ENCODE measurements at places on chromosomes 3 and 15. TPM values are rescaled to one million over a fixed set of nuclear protein-coding genes. Genes with fewer than 3 reads are reported as not detected.

The CDHR4 gene
- 0.17 TPM for total RNA-seq

The FAM43A gene
- total RNA-seq = 9.4 TPM

The ABI3BP gene
- total RNA-seq = not detected

The DPPA4 gene
- total RNA-seq = not detected

The CHRM5 gene
- total RNA-seq = not detected

DNA sequence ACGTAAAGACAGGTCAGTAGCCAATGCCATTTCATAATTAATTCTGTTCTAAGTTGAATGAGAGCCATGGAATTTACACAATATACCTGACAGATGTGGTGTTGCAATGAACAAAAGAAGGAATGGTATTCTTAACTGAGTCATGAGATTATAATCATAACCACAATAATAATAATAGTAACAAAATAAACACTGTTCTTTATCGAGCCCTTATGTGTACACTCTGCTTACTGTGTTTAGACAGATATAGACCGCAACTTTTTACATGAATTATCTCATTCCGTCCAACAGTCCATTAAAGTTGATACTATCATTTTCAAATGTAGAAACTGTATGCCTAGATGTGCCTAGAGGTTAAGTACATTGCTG, 28.2 kb upstream of the SCAANT1 start:
- no peak for DNase-seq

GRCh38 chr3:178137206-178137605, 399.0 kb upstream of the KCNMB2 start:
- no peak for DNase-seq

GRCh38 chr3:13143381-13144004, 70.3 kb upstream of the IQSEC1 start:
- DNase-seq = no peak

DNA sequence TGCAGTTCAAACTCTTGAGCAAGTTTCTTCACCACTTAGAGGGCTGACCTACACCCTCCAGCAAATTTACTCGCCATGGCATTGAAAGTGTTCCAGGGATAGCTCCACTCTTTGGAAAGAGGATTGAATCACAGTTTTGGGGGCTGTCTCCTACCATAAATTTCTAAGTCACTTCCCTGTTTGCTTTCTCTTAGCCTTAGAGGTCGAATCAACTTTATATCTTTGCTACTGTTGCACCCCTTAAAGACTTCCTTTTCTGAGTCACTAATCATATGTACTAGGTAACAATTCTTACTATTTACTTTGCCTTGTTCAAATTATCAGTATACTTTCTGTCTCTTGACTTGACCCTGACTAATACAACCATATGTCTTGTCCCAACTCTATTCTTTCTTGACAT, 1151.8 kb upstream of the ALCAM start:
- no peak for DNase-seq

DNA sequence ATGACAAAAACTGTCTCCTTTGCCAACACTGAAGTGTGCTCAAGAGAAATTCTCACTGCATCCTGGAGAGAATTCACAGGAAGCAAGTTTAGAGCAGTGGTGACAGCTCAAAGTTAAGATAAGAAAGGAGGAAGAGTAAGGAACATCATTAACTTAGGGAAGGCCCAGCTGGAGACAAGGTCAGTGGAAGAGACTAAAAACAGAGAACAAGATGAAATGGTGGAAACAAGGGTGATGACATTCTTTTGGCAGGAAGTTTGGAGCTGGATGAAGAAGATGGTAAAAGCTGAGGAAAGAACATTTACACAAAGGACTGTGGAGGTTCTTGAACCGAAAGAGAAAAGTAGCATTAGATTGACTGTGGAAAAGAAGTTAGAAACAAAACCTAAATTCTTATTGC, 6.7 kb upstream of the SUCLG2 start:
- no peak for DNase-seq

DNA sequence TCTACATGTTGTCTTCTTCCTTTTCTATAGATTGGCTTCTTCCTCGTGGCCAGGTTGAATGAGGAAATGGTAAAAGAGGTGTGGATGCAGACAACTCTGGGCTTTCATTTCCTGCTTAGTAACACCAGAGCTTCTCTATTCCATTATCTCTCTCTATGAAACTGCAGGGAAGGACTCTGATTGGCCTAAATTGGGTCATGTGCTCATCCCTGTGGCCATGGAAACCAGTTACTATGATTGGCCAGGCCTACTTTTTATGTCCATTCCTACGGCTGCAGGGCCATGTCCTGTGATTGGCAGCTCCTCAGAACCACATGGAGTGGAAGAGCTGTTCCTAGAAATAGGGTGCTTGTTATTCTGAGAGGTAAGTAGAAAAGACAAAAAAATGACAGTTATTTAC, 486.9 kb upstream of the ADAMTS9 start:
- DNase-seq = no peak

DNA sequence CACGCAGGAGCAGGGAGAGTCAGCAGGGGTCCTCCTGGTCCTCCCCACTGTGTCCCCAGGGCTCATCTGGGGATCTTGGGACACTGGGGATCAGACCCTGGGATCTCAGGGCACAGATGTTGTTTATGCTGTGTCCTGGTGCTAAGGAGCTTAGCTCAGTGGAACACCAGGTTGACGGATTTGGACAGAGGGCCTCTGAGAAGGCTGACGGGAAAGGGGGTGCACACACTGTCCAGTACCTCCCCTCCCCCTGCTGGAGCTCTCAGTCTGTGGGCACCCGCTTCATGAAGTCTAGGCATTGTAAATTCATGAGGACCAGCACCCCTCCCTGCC, 21.9 kb upstream of the SEMA3F start:
- no peak for DNase-seq

DNA sequence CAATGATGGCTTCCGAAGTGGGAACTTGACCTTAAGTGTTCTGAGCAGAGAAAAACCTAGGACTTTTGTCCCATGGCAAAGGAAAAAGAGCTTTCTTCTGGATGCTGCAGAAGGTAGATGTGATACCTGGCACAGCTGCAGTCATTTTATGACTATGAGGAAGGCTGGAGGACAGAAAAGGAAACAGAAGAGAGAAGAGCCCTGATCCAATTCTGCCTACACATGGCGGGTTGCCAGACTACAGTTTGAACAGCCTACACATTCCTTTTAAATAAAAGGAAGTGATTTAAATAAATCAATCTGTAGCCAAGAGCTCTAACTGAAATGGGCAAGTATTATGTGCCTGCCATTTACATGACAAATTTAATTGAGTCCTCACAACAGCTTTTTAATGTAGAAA, 43.6 kb upstream of the CHRNB4 start:
- DNase-seq = no peak
